Lower lobe of right lung (tissue), 2 donors: ENCODE measurements at places on chromosomes 16 and 17.
A peak's percentile ranks its signal among the peaks of the same experiment; 100 is the strongest.

DNA sequence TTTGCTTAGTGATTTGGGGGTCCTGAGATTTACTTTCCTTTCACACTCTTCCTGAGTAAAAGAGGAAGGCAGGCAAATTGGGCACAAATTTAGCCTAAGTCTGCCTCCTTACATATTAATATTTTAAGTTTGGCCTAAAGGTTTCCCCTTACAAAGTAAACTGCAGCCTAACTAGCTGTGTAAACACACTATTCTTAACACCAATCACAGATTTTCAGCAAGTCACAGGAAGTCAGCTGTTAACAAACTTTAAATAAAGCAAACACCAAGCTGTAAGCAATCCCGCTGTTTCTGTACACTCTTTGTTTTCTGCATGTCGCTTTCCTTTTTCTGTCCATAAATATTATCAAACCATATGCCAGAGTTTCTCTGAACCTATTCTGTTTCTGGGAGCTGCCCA is 45.1 kb upstream of the ABCC11 start:
- DNase-seq = no peak

- DNase-seq = no peak
Observed at GRCh38 chr17:72530454-72530853, 409.6 kb downstream of the SOX9 start.

DNA sequence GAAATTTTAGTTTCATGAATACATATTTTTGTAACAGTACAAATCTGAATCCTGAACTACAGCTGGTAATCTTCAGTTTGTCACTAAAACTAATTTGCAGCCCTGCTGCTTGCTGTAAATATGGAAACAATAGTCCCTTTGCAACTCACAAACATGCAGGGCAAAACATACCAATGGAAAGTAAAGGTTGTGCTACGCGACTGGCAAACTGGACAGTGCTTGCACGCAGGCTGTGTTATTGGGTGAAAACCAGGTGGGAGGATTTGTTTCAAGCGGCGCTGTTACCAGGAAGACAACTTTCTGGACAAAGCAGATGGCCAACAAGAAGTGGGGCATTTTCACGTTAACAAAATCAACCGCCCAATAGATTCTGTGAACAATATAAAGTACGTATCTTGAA is 93.5 kb downstream of the CDYL2 start:
- DNase-seq = no peak

DNA sequence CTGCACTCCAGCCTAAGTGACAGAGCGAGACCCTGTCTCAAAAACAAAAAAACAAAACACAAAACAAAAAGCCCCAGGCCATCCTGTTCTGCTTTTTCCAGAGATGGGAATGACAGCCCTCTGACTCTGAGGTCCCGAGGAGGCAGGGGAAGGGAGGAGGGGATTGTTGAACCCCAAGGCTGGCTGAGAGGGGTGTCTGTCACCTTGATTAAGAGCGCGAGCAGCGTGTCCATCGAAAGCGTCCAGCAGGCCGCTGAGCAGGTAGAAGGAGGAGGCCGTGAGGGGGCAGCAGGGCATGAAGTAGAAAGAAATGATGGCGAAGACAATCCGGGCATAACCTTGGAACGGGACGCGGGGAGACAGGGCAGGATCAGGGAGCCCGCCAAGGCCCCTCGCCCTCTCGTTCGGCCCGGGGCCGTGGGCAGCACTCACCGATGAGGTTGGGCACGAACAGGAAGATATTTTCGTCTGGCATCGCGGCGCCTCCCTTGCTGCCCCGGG is 593 bp downstream of the CDIPT start:
- DNase-seq = no peak

GRCh38 chr16:49459953-49460735 is 86.5 kb downstream of the C16orf78 start:
- DNase-seq = no peak

- DNase-seq = no peak
Observed at GRCh38 chr16:1740781-1741490, 30.4 kb downstream of the NME3 start.

DNA sequence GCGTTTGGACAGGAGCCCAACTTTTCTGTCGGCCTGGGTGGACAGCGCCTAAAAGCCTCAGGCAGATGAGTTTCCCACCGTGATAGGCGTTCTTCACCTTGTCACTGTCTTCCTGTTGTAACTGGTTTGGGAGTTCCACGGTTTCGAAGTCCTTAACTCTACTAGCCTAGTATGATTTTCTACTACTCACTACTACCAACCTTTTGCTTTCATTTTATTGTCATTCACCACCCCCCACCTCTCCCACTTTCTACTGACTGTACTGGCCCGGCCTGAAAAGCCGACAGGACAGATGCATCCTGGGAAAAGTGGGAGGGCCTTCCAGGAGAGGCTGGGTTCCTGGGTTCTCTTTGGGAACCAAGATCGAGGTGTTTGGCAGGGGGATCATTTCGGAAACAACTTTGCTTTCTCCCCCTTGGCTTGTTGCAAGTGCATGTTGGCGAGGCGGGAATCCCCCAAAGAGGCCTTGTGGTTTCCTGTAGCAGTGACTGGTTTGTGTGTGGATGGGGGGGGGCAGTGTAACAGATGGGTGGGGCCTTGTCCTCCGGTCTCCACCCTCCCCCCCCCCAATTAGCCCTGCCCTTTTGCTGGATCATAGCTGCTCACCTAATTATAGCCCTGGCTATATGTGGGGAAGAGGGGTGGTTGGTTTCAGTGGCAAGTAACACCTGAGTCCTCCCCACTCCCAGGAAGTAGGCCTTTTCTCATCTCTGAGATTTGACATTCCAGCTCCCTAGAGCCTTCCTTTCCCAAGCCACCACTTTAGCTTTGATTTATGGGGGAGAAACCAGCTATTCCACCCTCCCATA is 1.4 kb downstream of the EIF5A start:
- peak; percentile 81 for DNase-seq

- DNase-seq = peak; percentile 11
Observed at GRCh38 chr16:19857593-19858339, 26.9 kb downstream of the GPRC5B start.

DNA sequence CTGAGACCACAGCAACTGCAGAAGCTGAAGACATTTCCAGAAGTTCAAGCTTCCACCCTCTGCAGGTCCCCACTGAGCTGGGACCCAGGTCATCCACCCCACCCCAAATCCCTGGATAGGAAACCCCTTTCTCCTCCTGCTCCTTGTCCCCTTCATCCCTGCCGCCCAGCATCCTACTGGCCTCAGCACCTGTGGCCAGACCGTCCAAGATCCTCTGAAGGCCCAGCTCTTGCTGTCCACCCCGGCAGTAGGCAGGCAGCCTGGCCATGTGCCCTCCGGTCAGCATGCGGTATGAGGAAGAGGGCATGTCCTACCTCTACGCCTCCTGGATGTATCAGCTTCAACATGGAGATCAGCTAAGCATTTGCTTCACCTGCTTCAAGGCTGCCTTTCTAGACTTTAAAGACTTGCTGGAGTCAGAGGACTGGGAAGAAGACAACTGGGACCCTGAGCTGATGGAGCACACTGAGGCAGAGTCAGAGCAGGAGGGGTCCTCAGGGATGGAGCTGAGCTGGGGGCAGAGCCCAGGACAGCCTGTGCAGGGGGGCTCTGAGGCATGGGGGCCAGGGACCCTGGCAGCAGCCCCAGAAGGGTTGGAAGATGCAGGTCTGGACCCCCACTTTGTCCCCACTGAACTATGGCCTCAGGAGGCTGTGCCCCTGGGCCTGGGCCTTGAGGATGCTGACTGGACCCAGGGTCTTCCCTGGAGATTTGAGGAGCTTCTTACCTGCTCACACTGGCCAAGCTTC is 3.0 kb downstream of the TEX19 start:
- no peak for DNase-seq

GRCh38 chr17:28662527-28662829 is 473 bp downstream of the SUPT6H start:
- DNase-seq = no peak

- peak; percentile 60 for DNase-seq
Observed at GRCh38 chr17:17416400-17417360, 60.1 kb upstream of the MED9 start.

- no peak for DNase-seq
Observed at GRCh38 chr16:64121473-64121872, 1000.4 kb downstream of the CDH11 start.

- no peak for DNase-seq
Observed at GRCh38 chr17:56867948-56868376, 34.0 kb downstream of the DGKE start.
